Activated T-cell treated with anti-CD3 and anti-CD28 coated beads for 4 hours (primary cell): ENCODE measurements at places on chromosomes 5 and 9.

GRCh38 chr5:179149278-179149677 lies 89.1 kb downstream of the ZNF354C start:
- no peak for DNase-seq

- DNase-seq: no peak
Measured at GRCh38 chr5:136087961-136088871, 44.4 kb upstream of the SMAD5 start.

DNA sequence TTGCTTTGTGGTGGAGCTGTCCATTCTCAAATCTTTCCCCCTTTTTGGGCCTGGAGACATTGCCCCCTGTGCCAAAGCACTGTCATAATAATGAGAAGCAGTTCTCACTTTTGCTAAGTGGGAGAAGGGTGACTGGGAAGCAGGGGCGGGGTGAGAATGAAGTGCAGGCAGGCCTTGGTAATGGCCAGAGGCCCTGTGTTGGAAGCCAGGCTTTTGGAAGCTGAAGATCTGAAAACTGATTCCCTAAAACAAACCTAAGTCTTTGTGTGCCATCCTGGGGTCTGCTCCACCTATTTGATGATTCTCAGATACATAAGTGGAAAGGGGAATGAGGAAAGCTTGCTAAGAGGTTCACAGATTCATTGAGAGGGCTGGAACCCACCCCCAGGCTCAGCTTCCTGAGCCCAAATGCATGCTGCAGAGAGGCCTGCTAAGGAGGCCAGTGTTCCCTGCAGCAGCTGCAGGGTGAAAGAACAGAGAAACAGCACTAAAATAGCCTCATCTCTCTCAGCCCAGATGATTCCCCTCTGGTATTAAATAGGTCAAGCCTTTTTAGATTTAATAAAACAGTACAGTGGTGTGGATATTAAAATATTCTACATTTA lies 75.0 kb downstream of the NSG2 start:
- no peak for DNase-seq

GRCh38 chr5:132256086-132256782 lies 1.3 kb upstream of the PDLIM4 start:
- DNase-seq: no peak

DNA sequence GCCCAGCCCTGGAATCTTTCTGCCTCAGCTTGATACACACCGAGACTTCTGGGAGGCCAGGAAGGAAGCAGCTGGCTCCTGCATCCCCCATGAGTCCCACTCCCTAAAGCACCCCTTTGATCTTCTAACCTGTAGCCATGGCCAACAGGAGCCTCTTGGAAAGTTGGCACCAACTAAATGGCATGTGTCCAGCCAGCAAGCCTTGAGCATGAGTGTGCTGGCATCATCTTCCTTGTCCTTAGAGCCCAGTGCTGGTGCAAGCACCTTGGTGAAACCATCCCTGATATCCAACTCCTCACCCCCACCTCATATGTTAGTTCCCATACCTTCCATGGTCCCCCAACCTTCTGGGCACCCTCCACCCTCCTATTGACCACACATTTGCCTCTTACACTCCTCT lies 130.4 kb downstream of the CRB2 start:
- DNase-seq: no peak

GRCh38 chr5:67537439-67538148 lies 341.0 kb upstream of the CD180 start:
- DNase-seq: no peak

DNA sequence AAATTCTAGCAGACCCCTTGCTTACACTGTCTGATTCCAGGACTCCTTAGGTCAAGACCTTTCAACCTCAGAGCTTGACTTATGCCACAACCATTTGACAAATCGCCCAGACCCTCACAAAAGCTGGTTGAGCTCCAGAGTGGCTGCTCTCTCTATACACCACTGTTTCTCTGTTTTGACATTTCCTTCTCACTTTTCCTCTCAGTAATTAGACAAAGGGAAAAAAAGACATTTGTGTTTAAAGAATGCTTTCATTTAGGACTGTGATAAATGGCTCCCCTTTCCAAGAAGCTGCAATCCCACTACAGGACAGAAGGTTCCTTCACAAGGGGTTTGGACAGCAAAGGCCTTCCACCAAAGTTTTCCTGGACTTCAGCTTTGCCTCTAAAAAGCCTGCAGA lies 601.3 kb downstream of the NR2F1-AS1 start:
- no peak for DNase-seq

- DNase-seq: peak; percentile 57
Measured at GRCh38 chr5:175696139-175696854, 38.4 kb downstream of the HRH2 start.

GRCh38 chr9:129145841-129146292 lies 32.2 kb downstream of the IER5L start:
- DNase-seq: no peak

- no peak for DNase-seq
Measured at GRCh38 chr9:112665347-112665746, 52.6 kb downstream of the INIP start.

DNA sequence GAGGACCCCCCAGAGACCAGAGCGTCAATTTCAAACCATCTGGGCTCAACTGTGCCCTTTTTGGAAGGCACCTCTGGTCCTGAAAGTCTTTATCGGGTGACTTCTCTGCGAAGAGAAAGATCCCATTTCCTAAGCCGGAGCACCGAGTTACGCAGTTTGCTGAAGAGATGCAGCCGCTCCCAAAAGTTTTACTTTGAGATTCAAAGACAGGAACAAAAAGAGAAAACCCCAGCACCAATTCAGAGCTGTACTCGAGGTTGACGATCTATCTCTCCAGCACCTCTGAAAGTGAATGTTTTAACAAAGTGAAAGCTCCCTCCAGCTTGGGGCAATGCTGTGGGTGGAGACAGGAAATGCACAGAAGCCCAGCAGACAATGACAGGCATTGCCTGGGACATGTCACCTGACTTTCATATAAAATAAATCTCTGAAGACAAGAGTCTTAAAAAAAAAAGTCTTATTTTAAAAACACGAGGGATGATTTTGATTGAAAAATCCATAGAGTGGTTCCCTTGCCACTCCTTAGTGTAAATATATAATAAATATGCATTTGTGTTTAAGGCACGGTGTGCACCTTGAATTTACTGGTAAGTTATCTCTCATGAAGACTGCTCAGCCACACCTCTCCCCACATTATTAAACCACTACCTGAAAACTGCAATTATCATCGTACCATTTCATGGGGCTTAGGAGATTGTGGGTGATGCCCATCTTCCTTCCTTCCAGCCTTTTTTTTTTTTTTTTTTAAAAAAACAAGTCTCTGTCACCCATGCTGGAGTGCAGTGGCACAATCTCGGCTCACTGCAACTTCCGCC lies 79.9 kb downstream of the FNBP1 start:
- peak; percentile 55 for DNase-seq

DNA sequence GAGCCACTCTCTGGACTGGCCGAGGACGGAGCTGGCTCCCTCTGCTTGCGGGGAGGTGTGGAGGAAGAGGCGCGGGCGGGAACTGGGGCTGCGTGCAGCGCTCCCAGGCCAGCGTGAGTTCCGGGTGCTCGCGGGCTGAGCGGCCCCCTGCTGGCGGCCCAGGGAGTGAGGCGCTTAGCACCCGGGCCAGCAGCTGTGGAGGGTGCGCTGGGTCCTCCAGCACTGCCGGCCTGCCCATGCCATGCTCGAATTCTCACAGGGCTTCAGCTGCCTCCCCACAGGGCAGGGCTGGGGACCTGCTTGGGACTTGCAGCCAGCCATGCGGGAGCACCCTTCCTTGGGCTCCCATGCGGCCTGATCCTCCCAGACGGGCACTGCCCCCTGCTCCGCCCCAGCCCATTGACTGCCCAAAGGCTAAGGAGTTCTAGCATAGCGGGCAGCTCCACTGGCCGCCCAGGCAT lies 416.9 kb downstream of the MRPS30 start:
- no peak for DNase-seq

DNA sequence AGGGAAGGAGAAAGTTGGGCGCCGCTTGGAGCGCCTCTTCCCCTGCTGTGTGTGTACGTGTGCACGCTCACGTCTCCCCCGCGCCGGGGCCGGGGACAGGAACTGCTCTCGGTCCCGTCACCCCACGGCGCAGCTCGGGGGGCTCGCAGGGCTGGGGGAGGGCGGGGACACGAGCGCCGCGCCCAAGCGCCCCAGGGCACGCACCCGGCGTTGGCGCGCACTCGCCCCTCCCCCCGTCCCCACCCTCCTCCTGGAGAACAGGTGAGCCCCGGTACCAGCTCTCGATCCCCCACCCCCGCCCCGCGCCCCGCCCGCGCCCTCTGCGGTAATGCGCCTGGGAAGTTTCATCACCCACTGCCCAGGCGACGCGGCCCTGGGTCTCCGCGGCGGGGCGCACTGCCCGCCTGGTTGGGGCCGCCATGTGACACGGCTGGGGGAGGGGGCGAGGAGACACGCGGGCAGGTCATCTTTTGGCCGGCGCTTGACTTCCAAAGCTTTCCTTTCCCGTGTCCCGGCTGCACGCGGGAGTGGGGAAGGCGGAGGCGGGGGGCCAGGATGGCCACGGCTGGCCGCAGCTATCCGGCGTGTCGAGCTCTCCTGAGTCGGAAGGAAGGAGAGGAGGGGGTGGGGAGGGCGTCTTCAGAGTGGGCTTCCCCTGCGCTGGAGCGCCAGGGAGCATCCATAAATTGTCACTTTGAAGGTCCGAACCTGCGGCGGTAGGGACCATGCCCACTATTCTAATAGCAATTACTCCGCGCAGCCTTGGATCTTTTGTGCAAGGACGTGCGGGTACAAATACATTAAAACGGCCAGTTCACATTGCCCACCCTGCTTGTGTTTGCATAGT lies 1.5 kb upstream of the STC2 start:
- DNase-seq: no peak

GRCh38 chr9:131817627-131818026 lies 77.8 kb upstream of the RAPGEF1 start:
- no peak for DNase-seq

- DNase-seq: no peak
Measured at GRCh38 chr9:134629586-134630392, 11.8 kb upstream of the COL5A1 start.

GRCh38 chr5:151150471-151151262 lies 6.9 kb downstream of the ANXA6 start:
- no peak for DNase-seq

DNA sequence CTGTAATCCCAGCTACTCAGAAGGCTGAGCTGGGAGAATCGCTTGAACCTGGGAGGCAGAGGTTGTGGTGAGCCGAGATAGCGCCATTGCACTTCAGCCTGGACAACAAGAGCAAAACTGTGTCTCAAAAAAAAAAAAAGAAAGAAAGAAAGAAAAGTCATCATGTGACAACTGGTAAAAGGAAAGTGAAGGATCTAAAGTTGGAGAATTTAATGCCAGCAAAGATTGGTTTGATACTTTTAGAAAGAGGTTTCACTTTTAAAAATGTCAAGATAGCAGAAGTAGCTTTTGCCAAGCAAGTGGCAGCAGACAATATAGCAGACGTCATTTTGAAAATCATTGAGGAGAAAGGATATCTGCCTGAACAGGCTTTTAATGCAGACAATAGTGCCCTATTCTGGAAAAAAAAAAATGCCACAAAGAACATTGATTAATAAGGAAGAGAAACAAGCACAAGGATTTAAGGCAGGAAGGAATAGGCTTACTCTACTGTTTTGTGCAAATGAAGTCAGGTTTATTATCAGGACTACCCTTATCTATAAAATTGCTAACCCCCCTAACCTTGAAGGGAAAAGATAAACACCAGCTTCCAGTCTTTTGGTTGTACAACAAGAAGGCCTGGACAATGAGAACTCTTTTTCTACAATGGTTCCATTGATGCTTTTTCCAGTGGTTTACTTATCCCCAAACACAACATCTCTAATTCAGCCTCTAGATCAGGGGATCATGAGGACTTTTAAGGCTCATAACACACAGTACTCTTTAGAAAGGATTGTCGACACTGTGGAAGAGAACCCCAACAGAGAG lies 12.0 kb downstream of the PKD2L2 start:
- no peak for DNase-seq

DNA sequence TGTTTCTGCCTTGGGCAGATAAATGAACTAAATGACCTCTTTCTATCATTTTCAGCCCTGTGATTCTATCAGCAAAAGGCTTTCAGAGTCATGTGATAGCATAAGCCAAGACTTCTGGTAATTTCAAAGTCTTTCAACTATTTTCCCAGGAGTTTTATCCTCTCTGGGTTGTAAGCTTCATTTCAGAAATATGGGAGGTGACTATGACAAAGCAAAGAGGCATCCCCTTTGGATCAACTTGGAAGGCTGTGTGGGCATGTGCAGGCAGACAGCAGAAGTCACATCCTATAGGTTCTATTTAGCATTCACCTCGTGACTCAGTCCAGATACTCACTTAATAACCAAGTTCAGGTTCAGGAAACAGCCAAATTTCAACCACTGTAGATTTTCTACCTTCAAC lies 149.0 kb upstream of the FST start:
- DNase-seq: no peak

- DNase-seq: no peak
Measured at GRCh38 chr9:126791406-126792230, 13.2 kb upstream of the ZBTB43 start.

DNA sequence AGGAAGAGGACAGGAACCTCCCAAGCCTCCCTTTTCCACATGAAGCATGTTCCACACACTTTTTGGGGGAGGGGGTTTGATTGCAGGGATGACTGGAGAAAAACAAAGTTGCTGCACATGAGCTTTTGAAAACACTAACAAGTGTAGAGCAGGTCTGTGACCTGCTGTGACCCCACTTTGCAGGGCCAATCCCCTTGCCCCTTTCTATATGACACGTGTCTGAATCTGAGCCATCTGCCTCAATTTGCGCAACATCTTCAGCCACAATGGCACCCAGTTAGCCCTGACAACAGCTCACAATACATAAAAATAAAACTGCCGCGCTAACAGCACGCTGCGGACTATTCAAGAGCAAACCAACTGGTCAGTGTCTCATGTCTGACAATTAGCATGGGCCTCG lies 227.8 kb upstream of the TBCA start:
- no peak for DNase-seq

DNA sequence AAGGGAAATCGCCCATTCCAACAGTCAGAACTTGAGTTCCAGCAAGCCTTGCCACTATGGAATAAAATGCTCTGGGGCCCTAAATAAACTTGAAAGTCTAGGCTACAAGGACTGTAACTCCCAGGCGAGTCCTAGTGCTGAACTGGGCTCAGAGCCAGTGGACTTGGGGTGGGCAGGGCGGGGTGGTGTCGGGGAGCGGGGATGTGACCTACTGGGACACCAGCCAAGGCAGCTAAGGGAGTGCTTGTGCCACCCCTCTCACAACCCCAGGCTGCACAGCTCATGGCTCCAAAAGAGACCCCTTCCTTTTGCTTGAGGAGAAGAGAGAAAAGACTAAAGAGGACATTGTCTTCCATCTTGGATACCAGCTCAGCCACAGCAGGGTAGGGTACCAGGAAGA lies 61.5 kb downstream of the MEIKIN start:
- DNase-seq: no peak

GRCh38 chr9:107213561-107214028 lies 69.5 kb upstream of the RAD23B start:
- no peak for DNase-seq

DNA sequence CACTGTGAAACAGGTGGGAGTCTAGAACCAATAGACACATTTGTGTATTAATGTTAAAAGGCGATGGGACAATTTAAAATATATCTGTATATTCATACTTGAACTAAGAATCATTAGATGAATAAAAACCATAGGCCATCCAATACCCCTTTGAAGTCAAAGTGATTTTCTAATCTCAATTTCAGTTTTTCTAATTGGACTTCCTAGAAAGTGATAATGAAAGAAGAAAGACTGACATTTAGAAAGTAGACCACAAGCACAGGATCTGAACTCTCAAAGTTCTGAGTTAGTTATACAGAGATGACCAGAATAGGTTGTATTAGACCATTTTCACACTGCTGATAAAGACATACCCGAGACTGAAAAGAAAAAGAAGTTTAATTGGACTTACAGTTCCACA lies 412.8 kb upstream of the PIK3R1 start:
- no peak for DNase-seq

- DNase-seq: no peak
Measured at GRCh38 chr9:10443181-10443867, 169.5 kb downstream of the PTPRD start.
